Activated CD4-positive, CD25-positive, alpha-beta regulatory T cell treated with anti-CD3 and anti-CD28 coated beads, Interleukin-2, amount 50 U/mL, for 16 hours (primary cell): ENCODE measurements at places on chromosomes 3 and 15.

- DNase-seq = no peak
Measured at GRCh38 chr15:101124731-101125451, 127.0 kb downstream of the CHSY1 start.

DNA sequence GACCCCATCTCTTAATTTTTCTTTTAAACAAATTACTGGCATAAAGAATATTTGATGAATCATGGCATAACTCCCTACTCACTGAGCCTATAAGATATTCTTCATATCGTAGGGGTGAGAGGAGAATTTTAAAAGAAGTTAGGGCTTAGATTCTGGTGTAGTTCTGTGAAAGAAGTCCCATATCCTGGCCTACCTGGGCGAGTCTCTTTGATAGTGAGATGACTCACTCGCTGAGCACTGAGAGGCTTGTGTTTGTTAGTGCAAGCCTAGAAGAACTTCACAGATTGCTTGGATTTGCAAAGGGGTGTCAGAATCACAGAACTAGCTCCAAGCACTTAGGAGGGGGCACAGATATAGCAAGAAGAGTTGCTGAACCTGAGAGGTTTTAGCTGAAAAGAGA is 133.8 kb upstream of the TMC3 start:
- DNase-seq = no peak

DNA sequence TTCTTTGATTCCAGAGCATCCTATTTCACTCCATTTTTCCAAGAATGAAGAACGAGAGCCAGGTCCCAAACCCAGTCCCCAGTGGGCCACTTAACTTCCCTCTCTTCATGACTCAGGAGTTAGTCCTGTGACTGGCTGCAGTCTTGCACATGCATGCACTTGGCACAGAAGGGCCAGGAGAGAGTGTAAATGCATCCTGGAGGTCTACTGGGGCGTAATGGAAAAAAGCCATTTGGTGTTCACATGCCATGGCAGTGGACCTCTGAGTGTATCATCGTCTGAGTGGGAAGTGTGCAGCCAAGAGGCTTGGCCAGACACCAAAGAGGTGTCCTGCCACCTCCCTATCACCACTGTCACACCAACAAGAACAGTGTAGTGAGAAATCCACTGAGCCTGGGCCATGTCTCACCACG is 15.1 kb upstream of the RFTN1 start:
- no peak for DNase-seq

- DNase-seq = no peak
Measured at GRCh38 chr15:35912196-35912595, 366.2 kb upstream of the DPH6 start.

- DNase-seq = no peak
Measured at GRCh38 chr3:48588230-48588629, 6.9 kb downstream of the COL7A1 start.

DNA sequence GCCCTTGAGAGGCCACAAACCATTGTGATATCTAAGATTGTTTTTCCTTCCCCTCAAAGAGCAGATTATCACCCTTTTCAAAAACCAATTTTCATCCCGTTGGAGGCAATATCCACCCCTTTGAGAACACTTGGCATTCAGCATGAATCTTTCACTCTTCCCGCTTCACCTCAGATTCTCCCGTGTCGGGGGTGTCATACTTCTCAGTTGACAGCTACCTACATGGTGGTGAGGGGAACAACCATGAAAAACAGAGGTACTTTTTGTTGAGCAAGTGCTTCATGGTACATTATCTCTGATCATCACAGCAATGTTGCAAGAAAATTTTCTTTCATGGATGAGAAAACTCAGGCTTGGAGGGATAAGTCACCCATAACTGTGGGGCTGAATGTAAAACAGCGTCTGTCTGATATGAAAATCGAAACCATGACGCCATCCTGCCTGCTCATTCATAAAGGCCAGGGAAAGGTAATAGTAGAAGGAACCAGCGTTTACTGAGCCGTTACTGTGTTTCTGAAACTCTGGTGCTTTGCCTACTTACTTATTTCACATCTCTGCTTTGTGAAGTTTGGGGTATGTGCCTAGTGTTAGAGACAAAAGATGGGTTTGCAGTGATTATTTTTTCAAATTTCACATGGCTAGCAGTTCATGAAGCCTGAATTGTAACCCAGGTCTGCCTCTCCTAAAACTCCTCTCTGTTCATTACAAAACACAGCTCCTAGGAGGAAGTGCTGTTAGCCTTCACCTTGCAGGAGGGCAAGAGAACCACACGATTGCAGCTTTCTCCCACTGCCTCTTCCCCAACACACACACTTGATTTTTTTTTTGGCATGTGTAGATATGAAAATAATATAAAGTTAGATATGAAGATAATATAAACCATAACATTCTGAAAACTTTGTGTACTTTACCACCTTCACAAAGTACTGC is 35.4 kb downstream of the SV2B start:
- DNase-seq = no peak

DNA sequence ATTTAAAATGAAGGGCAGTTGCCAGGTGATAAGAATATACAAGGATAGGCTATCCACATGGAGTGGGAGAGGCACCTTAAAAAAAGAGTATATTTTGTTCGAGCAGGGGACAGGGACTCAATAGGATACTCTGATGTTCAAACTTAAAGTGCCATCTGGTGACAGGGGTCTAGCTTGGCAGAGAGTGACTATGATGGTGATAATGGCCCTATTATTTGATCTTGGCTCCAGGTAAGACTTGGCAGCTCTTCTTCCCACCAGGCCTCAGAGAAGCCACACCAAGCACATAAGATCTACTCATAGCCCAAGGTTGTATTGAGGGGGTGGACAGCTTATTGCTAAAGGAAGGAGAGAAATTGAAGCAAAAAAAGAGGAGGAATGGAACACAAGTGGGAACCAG is 109.0 kb upstream of the MANF start:
- DNase-seq = no peak

GRCh38 chr15:44532689-44533088 is 4.3 kb upstream of the EIF3J start:
- DNase-seq = no peak

DNA sequence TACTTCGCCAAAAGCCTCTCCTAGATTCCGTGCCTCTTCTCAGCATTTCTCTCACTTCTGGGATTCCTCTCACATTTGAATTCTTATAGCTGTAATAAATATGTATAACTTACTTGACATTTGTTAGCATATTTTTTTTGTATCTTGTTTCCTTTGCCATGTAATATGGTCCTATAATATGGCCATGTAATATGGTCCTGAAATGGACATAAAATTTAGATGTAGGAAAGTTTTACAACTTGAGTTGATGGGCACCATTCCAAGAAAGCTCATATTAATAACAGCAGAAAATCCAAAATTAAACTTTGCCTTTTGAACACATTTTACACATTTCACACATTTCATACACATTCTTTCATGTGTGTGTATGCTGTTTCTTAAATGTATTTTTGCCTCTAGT is 480.6 kb downstream of the RBMS3 start:
- DNase-seq = no peak

DNA sequence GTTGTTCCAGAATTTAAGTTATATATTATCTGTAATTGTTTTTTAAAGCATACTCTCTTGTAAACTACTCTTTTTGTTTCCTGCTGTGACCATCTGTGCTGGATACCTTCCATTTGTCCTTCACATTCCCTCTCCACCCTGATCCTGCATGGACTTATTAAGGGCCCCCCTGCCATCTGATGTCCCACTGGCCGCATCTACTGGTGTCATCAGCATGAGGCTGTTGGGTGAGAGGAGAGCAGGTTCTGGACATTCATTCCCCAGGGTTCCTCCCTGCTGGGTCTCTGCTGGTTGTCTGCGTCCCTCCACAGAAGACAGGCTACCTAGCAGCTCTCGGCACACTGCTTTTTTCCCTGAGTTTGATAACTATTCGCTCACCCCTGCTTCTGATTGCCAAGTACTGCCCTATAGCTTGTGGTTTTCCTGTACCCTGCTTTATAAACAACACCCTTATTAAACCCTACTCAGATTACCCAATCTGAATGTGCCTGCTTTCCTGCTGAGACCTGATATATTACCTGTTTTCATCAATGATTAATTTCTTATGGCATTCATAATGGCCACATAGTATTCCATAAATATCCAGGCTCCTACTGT is 7.7 kb downstream of the CMTM8 start:
- no peak for DNase-seq

DNA sequence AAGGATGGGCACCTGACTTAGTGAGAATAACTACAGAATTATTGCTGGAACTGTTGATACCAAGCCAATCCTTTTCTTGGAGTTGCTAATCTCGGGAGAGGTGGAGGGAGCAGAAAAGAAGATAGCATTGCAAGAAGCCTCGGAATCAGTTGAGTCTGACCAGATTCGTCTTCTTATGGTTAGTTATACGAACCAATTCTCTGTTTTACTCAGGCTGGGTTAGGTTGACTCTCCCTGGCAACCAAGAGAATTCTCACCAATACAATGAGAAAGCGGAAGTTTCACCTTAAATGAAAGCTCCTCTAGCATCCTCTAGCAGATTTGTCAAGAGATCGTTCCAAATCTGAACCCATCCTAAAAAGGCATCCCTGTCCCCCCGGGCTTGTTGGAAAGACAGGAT is 43.5 kb upstream of the UBE2E1 start:
- no peak for DNase-seq

- no peak for DNase-seq
Measured at GRCh38 chr15:37792351-37792750, 142.1 kb upstream of the TMCO5A start.

DNA sequence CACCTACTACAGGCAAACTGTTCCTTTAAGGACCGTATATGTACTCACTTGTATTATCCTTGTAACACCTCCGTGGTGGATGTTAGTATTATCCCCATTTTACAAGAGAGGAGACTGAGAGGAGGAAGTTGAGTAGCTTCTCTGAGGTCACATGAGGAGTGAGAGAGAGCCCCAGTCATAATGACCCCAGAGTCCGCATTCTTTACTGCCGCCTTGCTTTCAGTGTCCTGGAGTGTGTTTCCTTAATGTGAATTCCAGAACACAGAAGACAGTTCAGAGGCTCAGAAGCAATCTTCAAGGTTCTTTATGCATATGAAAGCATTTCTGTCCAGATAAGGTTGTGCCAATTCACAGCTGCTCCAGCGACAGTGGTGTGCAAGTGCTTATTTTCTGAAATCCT is 199.2 kb downstream of the CACNA2D3 start:
- no peak for DNase-seq

- no peak for DNase-seq
Measured at GRCh38 chr15:80210611-80211573, 41.1 kb downstream of the CTXND1 start.

GRCh38 chr3:46926447-46926846 is 48.9 kb downstream of the PTH1R start:
- no peak for DNase-seq

GRCh38 chr3:161940621-161940965 is 444.0 kb downstream of the OTOL1 start:
- DNase-seq = no peak

- no peak for DNase-seq
Measured at GRCh38 chr3:9068051-9068450, 104.8 kb upstream of the RAD18 start.

- DNase-seq = no peak
Measured at GRCh38 chr3:133042778-133043177, 4.6 kb downstream of the TMEM108 start.

DNA sequence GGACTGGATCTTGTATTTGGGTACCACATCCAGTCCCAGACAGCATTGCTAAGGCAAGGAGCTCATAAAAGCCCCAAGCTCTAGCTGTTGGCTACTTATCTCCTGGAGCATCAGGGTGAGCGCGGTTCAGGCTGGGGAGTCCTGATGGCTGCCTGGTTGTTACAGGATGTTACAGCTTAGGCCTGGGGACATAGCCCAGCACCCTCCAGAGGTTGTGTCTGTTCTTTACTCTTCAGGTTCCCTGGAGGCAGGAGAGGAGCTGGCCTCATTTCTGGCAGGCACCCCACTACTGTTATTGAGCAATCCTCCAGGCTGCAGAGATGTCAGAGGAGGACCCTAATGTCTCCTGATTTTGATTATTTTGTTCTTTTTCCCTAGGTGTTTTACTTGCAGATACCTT is 26.6 kb downstream of the APBA2 start:
- no peak for DNase-seq

DNA sequence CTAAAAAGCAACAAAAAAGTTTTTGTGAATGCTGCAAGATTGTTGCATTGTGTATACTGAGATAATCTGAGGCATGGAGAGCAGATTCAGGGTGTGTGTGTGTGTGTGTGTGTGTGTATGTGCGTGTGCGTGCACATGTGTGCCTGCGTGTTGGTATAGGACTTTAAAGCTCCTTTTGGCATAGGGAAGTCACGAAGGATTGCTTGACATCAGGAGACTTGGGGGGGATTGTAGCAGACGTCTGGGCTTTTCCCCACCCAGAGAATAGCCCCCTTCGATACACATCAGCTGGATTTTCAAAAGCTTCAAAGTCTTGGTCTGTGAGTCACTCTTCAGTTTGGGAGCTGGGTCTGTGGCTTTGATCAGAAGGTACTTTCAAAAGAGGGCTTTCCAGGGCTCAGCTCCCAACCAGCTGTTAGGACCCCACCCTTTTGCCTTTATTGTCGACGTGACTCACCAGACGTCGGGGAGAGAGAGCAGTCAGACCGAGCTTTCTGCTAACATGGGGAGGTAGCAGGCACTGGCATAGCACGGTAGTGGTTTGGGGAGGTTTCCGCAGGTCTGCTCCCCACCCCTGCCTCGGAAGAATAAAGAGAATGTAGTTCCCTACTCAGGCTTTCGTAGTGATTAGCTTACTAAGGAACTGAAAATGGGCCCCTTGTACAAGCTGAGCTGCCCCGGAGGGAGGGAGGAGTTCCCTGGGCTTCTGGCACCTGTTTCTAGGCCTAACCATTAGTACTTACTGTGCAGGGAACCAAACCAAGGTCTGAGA is 4.7 kb downstream of the BHLHE40 start:
- DNase-seq = no peak

DNA sequence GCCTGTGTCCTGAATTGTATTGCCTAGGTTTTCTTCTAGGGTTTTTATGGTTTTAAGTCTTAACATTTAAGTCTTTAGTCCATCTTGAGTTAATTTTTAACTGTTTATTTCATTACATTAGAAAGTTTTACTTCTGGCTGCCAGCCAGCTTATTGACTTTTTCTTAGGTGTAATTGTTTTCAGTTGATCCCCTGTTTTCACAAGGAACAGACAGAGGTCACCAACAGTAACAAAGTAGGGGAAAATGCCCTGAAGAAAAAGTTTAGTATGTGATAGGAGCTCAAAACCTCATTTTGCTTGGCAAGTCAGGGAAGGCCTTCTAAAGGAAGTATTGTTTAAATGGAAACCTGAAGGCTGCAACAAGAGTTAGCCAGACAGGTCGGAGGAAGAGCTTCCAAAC is 10.4 kb downstream of the WDR48 start:
- no peak for DNase-seq

GRCh38 chr3:4531478-4532025 is 38.4 kb downstream of the ITPR1 start:
- no peak for DNase-seq

- no peak for DNase-seq
Measured at GRCh38 chr3:185552358-185552877, at the start of gene LIPH. Gene LIPH, minus strand, starts transcription at chr3:185552588. Its CDS starts 117 bp downstream, at chr3:185552471.

GRCh38 chr3:29079358-29079757 is 201.5 kb upstream of the RBMS3 start:
- no peak for DNase-seq

GRCh38 chr15:80536716-80537115 is 132.5 kb downstream of the ARNT2 start:
- DNase-seq = no peak
